Gastrocnemius medialis (tissue), 4 donors: ENCODE measurements at places on chromosomes 2 and 18.
A peak's percentile ranks its signal among the peaks of the same experiment; 100 is the strongest.

GRCh38 chr2:102599486-102599885, 19.9 kb upstream of the SLC9A2 start:
- no peaks in the 10 kb centered on the region for H3K27me3 ChIP-seq
- no peak for DNase-seq
- no peaks in the 10 kb centered on the region for H3K36me3 ChIP-seq
- no peak overlapping the region for H3K27ac ChIP-seq
- peaks cover 4% of the 10 kb centered on the region for H3K4me1 ChIP-seq

DNA sequence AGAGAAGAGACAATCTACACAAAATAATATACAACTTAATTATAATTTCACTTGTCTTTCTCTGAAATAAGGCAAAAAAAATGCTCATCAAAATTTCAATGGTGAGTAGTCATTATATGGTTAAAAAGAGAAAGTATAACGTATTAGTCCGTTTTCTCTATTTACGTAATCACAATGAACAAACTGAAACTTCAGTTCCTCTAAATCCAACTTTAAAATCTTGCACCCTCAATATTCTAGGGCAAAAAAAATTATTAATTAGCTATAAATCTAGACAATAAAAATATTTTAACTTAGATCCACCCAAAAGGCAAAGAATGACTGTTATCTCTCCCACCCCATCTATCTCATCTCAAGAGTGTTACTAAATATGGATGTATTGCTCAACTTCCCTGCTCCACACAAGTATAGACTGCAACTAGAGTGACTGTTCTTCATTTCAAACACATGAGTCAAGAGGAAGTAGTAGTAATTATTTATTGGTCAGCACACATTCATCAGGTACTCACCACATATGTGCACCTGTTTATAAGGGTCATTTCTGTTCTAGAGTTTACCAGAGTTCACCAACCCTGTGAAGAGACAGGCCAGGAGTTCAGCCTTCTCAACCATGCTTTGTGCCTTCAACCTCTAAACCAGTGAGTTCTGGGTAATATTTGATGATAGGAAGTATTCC, 36.4 kb downstream of the STK39 start:
- no peaks in the 10 kb centered on the region for H3K36me3 ChIP-seq
- no peak for DNase-seq
- H3K27me3 ChIP-seq, result no peaks in the 10 kb centered on the region
- no peak overlapping the region for H3K27ac ChIP-seq
- H3K4me1 ChIP-seq, result no peaks in the 10 kb centered on the region
- H3K4me3 ChIP-seq, result no peak overlapping the region

DNA sequence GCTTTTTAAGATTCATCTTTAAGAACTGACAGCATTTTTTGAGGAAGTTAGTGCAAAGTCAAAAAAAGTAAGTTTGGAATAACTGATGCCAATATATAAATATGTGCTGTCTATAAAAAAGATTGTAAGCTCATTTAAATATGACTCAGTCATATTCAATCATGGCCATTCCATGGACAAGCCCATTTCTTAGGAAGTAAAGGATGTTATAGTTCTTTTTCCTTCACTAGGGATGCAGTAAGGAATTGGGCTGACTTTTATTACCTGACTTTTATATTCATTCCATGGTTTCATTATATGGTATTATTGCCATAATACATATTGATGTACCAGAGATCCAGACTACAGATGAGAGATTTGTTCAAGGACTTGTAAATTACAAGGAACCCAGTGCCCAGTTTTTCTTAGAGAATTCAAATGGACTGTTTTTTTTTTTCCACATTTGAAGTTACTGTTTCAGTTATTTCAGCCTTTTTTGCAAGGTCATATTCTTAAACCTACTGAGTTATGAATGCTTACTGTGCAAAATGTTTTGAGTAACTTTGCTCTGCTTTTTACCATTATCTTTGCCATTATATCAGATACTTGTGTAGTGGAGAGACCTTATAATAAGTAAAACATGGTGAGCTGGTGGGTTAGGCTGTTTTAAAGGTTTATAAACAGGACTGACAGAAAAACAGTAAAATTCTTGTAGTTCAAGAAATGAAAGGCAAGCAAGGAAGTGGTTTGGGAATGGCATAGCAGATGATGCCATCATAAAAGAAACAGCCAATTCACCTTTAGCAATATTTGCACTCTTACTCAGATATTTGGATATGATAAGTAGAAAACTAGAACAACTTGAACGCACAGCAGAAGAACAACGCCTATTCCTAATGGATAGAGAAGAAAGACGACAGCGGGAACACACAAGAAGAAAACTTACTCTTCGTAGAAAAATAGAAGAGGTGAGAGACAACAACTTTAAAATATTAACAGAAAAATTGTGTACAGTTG, 7.6 kb downstream of the FSIP2 start:
- no peak overlapping the region for H3K27ac ChIP-seq
- H3K4me1 ChIP-seq, result no peaks in the 10 kb centered on the region
- DNase-seq, result no peak
- H3K4me3 ChIP-seq, result no peak overlapping the region
- no peaks in the 10 kb centered on the region for H3K27me3 ChIP-seq
- no peaks in the 10 kb centered on the region for H3K36me3 ChIP-seq

- H3K36me3 ChIP-seq, result no peaks in the 10 kb centered on the region
- no peaks in the 10 kb centered on the region for H3K27me3 ChIP-seq
- DNase-seq, result no peak
- no peak overlapping the region for H3K27ac ChIP-seq
- H3K4me3 ChIP-seq, result no peak overlapping the region
- no peaks in the 10 kb centered on the region for H3K4me1 ChIP-seq
These were observed 45.1 kb downstream of the LBH start for GRCh38 chr2:30276455-30276911.

DNA sequence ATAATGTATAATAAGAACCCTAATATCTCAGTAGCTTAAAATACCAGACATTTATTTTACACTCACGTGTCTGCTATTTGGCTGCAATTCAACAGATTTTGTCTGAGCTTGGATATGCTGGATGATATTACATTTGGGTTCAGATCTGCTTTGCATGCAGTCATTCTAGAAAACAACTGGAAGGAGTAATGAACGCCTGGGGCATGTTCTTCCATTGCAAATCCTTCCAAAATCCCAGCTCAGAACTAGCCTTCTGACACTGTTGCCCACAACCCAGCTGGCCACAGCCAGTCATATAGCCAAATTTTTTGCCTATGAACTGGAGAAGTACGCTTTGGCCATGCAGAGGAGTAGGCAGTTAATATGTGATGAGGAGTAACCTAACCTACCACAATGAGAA, 597.8 kb upstream of the VRK2 start:
- H3K4me1 ChIP-seq, result no peaks in the 10 kb centered on the region
- H3K27ac ChIP-seq, result no peak overlapping the region
- DNase-seq, result no peak
- H3K4me3 ChIP-seq, result no peak overlapping the region
- no peaks in the 10 kb centered on the region for H3K36me3 ChIP-seq

- H3K27ac ChIP-seq, result no peak overlapping the region
- no peaks in the 10 kb centered on the region for H3K4me1 ChIP-seq
These were observed 19.5 kb downstream of the CNOT11 start for GRCh38 chr2:101272045-101272784.

- no peak overlapping the region for H3K27ac ChIP-seq
- no peaks in the 10 kb centered on the region for H3K27me3 ChIP-seq
- no peaks in the 10 kb centered on the region for H3K4me1 ChIP-seq
- H3K36me3 ChIP-seq, result no peaks in the 10 kb centered on the region
These were observed 992.2 kb upstream of the PIK3C3 start for GRCh38 chr18:40962784-40963183.

DNA sequence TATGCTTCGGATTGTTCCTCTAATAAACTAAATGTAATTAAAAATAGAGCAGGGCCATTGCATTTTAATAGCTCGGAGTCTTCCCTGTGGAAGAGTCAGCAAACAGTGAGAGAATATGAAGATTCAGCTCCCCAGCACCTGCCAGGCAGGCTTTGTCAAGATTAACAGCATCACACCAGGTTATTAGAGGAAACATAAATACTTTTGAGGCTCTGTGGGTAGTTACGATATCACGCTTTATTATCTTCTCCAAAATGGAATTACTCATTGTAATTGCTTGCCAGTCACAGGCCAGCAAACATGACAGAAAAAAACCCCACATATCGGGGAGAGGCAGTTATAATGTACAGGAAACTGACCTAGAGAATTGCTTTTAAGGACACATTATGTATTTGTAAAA, 303.9 kb downstream of the CPS1 start:
- no peak for DNase-seq
- no peaks in the 10 kb centered on the region for H3K4me1 ChIP-seq
- H3K27me3 ChIP-seq, result no peaks in the 10 kb centered on the region
- H3K4me3 ChIP-seq, result no peak overlapping the region
- H3K36me3 ChIP-seq, result no peaks in the 10 kb centered on the region

- no peak overlapping the region for H3K27ac ChIP-seq
- no peaks in the 10 kb centered on the region for H3K4me1 ChIP-seq
- H3K4me3 ChIP-seq, result no peak overlapping the region
- no peaks in the 10 kb centered on the region for H3K27me3 ChIP-seq
- H3K36me3 ChIP-seq, result no peaks in the 10 kb centered on the region
- no peak for DNase-seq
These were observed 222.8 kb upstream of the CDH7 start for GRCh38 chr18:65527879-65528633.

DNA sequence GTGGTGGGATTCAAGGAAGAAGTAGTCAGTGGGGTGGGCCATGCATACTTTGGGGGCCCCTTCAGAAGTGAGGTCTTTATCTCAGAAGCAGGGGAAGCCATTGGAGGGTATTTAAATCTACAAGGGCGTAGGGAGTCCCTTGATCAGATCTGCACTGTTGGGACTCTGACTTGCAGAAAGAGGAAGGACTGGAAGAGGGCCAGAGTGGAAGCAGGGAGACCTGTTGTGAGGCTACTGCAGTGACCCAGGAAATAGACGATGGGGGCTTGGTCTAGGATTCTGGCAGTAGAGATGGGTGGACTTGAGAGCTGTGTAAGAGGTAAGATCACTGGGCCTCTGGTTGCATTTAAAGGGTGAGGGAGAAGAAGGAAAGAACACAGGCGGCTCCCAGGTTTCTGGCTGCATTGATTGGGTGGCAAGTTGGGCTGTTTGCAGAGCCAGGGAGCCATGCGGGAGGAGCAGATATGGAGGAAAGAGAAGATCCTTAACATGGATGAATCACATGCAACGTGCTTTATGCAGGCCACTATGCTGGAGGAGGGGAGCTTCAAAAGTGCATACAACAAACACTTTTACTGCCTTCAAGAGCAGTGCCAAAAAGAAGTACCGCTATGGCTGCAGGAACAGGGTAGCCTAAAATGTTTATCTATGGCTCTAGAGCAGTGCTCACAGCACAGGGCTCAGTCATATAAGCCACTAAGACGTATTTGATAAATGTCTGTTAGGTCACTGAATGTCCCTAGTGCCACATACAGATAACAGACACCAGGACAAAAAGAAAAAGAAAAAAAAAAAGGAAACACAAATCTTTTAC, 2.3 kb downstream of the SFXN5 start:
- DNase-seq, result no peak
- peak overlapping the region; percentile 87 for H3K27ac ChIP-seq
- peak overlapping the region; percentile 83 for H3K4me3 ChIP-seq

- H3K4me1 ChIP-seq, result peaks cover 9% of the 10 kb centered on the region
- peak overlapping the region; percentile 81 for H3K4me3 ChIP-seq
- peaks cover 44% of the 10 kb centered on the region for H3K36me3 ChIP-seq
These were observed 1.0 kb downstream of the DNPEP start for GRCh38 chr2:219386532-219387280.

GRCh38 chr2:196012314-196012713, 56.3 kb downstream of the DNAH7 start:
- H3K27me3 ChIP-seq, result no peaks in the 10 kb centered on the region
- no peaks in the 10 kb centered on the region for H3K4me1 ChIP-seq
- no peak overlapping the region for H3K27ac ChIP-seq
- no peak overlapping the region for H3K4me3 ChIP-seq

DNA sequence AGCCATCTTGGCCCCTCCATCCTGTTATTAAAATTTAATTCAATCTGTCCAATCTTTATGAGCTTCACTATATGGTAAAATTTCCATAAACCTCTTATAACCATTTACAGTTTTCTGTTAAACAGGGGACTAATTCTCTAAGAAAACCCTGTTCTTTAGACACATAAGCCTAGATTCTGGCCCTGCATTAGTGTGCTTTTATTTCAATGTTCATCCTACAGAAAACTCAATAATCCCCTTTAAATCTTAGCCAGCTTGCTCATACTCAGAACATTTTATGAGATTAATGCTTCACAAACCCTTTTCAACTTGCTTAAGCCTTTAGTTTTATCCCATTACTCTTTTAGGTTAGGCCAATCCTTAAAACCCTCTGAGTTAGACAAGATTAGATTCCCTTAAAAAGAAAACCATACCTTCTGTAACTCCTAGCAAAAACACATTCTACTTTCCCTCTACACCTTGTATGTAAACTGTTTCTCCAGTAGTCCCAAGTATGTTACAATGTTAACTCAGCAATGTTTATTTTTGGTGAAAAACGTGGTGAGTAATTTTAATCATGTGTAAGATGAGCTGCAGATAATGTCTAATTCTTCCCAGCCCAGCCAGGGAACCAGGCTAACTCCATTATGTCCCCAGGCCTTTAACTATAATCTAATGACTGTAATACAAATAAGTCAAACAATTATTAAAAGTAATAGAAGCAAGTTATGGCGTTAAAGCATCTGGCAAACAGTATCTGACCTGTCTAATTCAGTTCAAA, 1953.4 kb upstream of the LRRTM1 start:
- H3K4me1 ChIP-seq, result no peaks in the 10 kb centered on the region
- no peaks in the 10 kb centered on the region for H3K36me3 ChIP-seq
- DNase-seq, result no peak
- H3K4me3 ChIP-seq, result no peak overlapping the region
- H3K27ac ChIP-seq, result no peak overlapping the region

DNA sequence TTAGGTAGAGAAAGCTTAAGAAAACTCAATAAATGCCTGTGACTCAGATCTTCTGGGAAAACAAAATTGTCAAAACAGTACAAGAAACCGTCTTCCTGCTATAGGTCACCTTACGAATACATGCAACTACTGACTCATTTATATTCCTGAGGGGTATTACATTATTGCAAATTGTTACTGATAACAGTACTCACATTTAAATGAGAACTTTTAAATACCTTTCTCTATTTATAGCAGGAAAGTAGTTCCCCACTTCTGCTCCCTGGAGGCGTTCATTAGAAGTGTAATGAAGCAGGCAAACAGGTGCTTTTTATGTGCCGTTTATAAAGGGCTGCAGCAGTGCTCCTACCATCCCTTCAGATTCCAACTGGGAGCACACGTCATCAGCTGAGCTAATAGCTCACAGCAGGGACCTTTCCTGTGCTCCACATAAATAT, 65.1 kb upstream of the RPRM start:
- no peak for DNase-seq
- no peaks in the 10 kb centered on the region for H3K4me1 ChIP-seq
- no peak overlapping the region for H3K27ac ChIP-seq
- H3K4me3 ChIP-seq, result no peak overlapping the region
